Hematopoietic multipotent progenitor cell (in vitro differentiated cells): ENCODE measurements at places on chromosomes 4 and X.

DNA sequence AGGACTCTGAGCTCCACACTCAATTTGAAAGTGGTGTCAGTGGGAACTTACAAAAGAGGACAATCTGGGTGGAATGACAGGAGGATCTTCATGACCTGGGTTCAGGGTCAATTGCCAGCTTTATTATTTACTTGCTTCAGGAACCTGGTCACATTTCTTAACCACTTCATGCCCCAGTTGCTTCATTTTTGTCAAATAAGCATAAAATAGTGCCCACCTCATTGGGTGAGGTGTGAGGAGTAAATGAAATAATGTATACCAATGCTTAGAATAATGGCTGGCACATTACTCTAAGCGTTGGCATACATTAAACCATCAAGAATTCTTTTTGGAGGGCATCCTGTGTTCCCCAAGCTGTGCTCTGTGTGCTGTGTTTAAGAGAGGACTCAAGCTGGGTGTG is 19.4 kb downstream of the VGLL1 start:
- DNase-seq, result no peak

DNA sequence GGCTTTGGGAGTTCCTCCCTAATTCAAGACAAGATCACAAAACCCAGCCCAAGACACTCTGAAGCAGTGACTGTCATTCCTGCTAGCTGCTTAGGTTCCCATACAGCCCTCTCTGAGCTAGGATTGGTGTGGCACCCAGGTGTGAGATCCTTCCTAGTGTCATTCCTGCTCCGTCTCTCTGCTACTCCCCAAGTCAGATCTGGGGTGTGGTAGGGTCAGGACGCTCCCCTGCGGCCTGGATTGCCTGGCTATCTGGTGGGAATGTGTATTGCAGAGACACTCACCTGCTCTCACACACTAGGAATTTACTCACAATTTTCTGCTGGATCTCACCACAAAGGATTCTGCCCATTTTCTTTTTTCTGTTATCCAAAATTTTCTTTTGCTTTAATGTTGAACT is 560.8 kb upstream of the ATOH1 start:
- DNase-seq, result no peak

- DNase-seq, result no peak
These were observed 257.2 kb downstream of the FBXW7 start for GRCh38 chr4:152278505-152279233.

GRCh38 chr4:67204441-67204840 is 340.9 kb downstream of the CENPC start:
- DNase-seq, result peak; percentile 64

DNA sequence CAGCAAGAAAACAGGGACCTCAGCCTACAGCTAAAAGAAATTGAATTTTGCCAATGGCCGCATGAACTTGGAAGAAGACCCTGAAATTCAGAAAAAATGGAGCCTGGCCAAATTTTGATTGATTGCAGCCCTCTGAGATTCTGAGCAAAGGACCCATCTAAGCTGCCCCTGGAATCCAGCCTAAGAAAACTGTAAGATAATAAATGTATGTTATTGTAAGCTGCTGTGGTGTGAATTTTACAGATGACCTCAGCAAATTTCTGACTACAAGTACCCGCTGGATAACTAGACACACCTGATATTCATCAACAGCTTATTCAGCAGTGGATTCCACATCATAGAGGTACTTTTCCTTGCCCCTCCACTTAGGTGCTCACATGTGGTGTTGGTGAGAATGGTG is 119.5 kb upstream of the EPHA5 start:
- DNase-seq, result no peak

DNA sequence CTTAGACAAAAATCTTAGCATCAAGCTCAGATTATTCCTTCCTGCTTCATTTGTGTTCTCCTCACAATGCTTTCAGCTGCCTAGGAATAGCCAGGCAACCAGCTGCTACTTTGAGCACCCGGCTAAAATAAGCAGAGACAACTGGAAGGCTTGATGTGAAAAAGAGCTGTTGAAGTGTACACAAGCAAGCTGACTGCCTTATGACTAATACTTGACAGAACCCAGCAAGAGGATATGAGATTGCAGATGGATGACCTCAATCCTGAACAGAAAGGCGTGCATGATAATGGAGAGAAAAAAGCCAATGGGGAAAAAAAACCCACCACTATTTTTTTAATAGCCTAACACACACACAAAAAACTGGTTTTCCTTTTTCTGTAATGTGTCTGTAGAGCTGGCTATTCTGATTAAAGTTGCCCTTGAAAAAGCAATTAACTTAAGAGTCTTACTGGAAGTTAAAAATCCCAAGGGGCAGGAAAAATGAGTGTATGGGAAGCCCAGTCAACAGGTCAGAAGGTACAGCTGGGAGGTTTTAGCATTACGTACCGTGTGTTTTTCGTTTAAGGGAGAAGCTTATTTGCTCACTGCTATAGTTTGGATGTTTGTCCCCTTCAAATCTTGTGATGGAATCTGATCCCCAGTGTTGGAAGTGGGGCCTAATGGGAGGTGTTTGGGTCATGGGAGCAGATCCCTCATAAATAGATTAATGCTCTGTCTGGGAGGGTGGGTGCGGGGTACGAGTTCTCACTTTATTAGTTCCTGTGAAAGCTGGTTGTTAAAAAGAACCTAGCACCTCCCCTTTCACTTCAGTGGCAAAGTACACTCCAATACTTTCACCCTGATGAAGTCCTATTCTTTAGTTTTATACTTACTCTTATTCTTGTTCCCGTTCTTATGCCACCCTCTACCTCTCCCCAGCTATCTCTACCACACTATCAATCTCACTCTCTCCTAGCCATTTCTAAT is 37.1 kb upstream of the HERC6 start:
- DNase-seq, result peak; percentile 6

DNA sequence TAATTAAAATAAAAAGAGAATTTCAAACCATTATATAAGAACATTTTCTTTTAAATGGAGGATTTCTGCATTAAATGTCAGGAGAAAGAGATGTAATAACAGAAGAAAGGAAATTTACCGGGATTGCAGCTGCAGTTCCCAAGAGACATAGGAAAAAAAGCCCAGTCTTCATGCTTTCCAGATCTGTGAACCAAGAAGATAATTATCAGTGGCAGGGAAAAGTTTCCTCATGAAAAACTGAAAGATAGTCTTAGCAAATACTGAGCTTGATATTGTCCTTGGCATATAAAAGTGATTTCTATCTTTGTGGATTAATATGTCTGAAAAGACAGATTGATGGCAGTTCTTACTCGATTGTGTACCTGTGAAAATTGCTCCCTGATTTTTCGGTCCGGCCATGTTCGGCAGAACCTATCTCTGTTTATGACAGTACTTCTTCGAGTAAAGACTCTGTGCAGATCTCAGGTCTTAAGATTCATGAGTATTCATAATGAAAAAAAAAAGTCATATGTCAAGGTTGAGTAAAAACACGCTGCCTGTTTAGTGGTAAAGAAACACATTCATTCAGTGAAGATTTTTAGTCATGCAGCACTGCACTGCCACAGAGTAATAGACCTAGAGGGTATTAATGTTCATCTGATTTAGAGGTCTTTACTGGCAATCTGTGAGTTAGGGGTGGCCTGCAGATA is 29.6 kb downstream of the SPARCL1 start:
- no peak for DNase-seq

- no peak for DNase-seq
These were observed 1720.2 kb downstream of the PCDH7 start for GRCh38 chr4:32440391-32440790.

DNA sequence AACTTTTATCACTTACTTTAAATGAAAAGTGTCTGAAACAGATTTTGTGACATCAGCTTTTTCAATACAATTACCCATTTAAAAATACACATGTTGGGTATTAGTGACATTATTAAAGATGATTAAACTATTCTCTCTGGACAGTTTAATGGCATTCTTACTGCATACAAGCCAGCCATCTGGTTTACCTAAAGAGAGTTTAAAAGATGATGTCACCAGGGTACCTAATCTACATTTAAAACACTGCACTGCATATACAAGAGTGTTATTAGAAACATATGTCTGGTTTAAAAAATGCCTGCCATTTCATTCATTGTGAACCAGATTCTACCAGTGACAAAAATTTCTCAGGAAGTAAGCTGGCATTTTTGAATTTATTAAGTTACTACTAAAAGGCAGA is 919.1 kb downstream of the ADGRL3 start:
- DNase-seq, result no peak

GRCh38 chr4:121049072-121049599 is 23.2 kb downstream of the NDNF start:
- DNase-seq, result no peak

- no peak for DNase-seq
These were observed 620.0 kb downstream of the ANKRD50 start for GRCh38 chr4:124092541-124092984.

- DNase-seq, result no peak
These were observed 120.0 kb downstream of the ADGRL3 start for GRCh38 chr4:61320154-61320553.

DNA sequence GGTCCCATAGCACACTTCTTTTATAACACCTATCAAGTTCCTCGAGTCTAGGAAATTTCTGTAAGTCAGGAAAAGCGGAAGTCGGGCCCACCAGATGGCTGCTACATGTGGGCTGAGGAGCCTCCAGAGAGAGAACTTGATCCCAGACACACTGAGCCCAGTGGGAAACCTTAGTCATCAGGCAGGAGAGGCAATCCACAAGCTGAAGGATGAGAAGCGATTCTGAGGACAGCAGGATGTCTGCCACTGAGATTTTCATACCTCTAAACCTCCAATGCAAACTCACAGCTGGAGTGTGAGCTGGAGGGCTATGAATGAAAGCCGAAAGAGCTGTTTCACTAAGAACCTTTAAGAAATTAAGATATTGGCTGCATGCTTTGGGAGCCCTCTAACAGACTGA is 52.6 kb upstream of the PDHA1 start:
- no peak for DNase-seq

GRCh38 chrX:36856849-36857248 is 151.3 kb upstream of the FAM47C start:
- DNase-seq, result no peak

DNA sequence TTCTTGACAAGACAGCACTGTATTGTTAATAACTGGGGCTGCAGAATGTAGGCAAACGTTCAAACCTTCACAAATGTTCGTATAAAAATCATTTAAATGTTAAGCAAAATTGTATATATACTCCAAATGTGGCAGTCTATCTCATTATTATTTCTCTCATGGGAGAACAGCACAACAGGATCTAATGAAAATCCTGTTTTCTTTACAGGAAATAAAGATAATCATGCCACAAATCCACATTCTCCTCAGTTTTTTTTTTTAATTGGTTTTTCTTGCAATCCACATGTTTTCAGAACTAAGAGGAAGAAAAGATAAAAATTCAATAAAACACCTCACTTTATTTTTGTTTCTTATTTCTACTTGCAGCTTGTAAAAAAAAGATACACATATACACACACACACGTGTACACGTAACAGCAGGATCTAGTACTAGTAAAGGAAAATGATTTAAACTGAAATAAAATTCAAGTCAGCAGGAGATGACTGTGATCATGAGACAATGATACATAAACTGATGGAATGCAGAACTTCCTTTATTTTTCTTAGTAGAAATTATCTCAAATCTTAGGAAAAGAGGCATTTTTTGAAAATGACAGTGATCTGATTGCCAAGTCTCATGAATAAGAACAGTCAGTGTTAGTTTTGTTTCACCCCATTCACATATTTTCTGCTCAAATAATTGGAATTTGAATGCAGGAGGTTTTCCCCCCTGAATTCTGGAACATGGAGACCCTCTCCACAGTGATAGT is 11.3 kb downstream of the APBB2 start:
- DNase-seq, result no peak

- DNase-seq, result no peak
These were observed 14.3 kb downstream of the SMARCAD1 start for GRCh38 chr4:94221916-94222315.

DNA sequence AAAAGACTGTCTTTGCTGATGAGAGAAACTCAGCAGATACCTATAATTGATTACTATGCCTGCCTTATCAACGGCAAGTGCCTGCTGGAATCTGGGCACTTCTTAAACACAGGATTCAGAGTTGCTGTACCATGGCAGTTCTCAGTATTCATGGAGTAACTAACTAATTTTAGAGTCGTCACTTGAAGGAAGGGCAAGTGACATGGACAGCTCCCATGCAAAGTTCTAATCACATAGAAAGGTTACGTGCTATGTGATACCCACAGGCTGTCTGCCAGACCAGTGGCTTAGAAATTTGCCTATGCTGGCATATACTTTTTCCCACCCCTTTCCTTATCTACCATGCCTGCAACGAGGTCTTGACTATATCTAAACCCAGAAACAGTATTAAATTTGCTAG is 931.1 kb upstream of the TENM3 start:
- no peak for DNase-seq

- no peak for DNase-seq
These were observed 88.1 kb downstream of the GBA3 start for GRCh38 chr4:22780797-22781196.

- DNase-seq, result no peak
These were observed 13.2 kb downstream of the ZDHHC9 start for GRCh38 chrX:129830494-129830893.

- no peak for DNase-seq
These were observed 71.2 kb downstream of the SLC10A7 start for GRCh38 chr4:146450524-146450923.

GRCh38 chrX:103549916-103550315 is 30.6 kb upstream of the RAB40A start:
- DNase-seq, result no peak

DNA sequence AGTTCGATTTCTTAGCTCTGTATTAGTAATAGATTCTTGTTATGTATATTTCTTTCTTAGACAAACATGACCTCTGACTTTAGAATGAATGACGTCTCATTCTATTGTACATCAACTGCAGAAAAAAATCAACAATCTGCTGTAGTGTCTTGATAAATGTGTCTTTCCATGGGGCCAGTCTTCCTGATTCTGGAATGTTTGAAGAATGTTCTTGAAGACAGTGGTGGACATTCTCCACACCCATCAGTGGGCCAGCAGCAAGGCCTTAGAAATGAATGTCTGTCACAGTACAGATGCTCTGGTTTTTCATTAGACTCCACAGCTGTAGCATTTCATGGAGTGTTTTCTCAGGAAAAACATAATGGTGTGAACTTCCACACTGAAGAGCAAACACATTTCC is 63.2 kb upstream of the FAM47B start:
- DNase-seq, result no peak

DNA sequence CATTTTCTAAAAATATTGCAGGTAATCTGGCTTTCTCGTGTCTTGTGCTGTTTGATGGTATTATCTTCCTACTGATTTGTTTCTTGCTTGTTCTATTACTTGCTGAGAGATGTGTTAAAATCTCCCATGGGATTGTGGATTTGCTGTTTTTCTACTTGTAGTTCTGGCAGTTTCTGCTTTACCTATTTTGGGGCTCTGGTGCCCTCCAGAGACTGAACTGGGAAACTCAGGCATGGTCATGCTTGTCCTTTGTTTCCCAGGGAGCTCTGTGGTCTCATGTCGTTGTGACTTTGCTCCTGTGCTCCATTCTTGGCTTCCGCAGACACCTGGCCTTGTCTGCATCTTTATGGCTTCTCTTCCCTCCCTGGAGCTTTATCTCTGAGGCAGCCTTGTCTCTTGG is 39.5 kb downstream of the NSD2 start:
- DNase-seq, result peak; percentile 62
